ENCODE measurements at places on chromosomes 7 and 10. TPM values are rescaled to one million over a fixed set of nuclear protein-coding genes. Genes with fewer than 3 reads are reported as not detected.

FOXI2 gene
- 0.06 TPM for total RNA-seq

DNA sequence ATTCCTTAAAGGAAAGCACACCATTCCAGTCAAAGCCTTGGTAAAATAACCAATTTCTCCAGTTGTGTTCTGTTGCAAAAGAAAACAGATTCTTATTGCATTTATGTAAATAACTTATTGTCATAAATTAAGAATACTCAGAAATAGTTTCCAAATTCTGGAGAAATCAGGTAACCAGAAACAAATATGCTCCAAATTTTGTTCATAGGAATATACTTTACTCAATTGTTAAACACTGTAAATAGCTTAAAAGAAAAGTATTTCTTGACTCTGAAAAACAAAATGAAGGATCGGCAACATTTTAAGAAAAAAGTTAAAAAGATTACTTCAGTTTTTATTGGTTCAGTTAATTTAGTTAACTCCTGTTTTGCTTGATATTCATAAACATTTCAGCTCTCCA, 67.1 kb upstream of the PIK3CG start:
- DNase-seq = no peak

DNA sequence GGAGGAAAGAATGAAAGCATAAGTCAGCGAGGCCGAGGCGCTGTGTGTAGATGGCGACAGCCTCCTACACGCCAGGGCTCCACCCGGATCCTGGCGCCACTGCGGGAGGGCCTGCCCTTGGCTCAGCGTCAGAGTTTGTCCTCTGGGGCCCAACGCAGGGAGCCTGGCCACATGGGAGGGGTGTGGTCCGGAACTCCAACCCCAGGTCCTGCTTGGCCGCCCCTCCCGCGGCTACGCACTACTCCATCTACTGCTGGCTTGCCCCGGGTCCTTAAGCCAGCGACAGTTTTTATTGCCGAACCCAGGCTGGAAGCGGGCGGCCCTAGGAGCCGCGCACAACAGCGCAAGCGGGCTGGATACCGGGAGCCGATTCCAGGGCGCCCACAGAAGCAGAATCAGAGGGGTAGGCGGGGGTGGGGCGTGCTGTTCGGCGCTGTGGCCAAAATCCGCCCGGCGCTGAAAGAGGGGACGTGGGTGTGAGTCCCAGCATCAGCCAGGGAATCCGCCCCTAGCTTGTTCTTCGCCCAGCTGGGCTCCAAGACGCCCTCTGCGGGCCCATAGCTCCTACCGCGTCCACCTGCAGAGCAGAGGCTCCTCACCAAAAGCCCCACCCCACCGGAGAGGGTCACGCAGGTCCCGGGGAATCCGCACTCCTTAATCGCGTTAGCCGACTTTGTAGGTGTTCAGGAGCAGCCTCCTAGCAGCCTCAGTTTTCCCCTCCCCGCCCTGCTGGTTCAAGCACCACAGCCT, 4.5 kb downstream of the KAZALD1 start:
- peak; percentile 95 for DNase-seq

PLXDC2 gene
- total RNA-seq = 26.9 TPM

DNA sequence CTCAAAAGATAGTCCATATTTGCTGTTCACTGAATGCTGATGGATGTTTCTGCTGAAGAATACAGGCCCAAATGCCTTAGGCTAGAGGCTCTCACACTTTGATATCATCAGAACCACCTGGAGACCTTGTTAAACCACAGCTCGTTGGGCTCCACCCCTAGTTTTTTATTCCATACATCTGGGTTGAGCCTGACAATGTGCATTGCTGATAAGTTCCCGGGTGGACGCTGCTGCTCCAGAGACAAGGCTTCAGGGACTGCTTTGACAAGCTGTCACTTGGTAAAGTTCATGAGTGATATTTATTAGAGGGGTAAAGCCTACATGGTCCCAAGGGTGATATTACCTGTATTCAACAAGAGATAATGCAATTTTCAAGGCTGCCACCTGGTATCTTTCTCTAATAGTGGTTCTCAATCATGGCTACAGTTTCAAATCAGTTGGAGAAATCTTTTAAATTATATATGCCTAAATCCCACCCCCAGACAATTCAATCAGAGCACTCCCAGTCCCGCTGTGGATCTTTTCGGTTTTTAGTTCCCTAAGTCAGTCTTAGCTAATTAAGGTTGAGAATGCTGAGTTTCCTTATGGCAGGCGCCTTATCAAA, 107.1 kb upstream of the GSDME start:
- DNase-seq = no peak

DNA sequence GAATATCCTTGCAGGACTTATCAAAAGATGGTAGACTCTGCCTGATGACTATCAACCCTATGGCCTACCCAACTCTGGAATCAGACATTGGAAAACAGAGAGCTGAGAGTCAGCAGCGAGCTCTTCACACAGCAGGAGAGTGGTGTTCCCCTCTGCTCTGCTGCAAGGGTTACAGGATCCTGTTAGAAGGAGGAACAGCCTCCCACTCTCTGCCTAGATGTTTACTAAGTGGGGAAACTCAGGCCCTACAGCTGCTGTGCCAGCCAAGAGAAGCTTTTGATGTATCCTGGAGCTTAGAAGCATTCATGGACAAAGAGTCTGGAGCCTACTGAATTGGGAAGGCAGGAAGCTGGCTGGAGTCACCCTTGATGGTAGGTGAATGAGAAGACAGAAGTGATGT, 104.6 kb downstream of the ABLIM1 start:
- no peak for DNase-seq

DNA sequence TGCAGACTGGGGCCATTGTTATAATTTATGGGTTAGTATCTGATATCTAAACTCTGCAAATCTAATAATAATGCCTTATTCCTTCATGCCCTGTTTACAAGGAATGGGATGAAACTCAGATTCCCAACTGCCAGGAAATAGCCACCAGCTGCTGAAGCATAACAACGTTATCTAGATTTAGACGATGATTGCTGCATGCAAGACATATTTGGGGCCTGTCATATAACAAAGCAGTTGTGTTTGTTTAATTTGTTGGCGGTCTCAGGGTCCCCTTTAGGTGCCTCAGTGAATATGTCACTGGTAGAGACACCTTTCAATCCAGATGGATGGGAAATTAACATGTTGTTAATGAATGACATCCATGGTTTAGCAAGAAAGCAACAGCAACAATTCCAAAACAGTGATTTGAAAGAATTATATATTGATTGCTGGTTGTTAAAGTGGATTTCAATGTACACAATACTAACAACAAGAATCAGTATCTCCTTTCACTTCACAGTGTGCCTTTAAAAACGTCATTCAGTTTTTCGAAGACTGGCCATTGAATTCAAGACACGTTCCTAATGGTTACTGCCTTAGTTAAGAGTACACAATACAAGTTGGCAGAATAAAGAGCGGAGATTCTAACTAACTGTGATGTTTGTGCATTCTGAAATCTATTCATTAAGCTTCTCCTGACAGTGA, 860.6 kb upstream of the CELF2 start:
- no peak for DNase-seq
